ENCODE measurements at places on chromosomes 5 and 9.

DNA sequence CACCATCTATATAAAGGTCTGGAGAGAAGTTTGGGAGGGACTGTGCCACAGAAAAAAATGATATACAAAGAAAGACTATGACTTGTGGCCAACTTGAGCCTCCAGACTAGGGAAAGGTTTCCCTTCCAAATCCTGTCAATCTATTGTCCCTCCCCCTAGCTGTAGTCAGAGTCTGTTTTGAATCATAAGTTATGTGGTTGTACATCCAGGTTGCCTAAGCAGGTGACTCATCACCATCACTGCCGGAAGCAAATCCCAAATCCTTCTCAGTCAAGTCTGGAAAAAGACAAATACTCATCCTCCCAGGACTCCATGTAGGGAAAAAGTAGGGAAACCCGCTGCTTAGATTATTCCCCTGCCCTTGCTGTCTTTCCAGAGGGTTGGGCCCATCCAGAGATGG lies 235.7 kb downstream of the CDK5RAP2 start:
- DNase-seq = no peak

- no peak for DNase-seq
Observed at GRCh38 chr5:2149195-2149539, 266.4 kb upstream of the IRX4 start.

GRCh38 chr5:72767289-72768010 lies 49.0 kb upstream of the TNPO1 start:
- no peak for DNase-seq

DNA sequence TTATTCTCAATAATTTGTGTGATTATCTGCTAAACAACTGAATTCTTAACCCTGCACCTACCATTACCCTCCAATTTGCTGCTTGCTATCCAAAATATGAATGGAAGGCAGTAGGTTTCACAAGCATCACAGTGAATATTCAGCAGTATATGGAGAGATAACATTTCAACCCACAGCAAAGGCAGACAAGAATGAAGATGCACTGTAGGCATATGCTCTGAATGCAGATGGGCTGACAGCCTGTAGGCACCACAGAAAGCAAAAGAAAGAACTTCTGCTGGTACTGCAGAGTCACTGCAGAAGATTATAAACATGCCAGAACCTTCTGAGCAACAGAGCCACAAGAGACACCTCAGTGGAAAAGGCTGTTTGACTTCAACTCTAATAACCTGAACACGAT lies 63.6 kb upstream of the SLC12A2 start:
- no peak for DNase-seq

DNA sequence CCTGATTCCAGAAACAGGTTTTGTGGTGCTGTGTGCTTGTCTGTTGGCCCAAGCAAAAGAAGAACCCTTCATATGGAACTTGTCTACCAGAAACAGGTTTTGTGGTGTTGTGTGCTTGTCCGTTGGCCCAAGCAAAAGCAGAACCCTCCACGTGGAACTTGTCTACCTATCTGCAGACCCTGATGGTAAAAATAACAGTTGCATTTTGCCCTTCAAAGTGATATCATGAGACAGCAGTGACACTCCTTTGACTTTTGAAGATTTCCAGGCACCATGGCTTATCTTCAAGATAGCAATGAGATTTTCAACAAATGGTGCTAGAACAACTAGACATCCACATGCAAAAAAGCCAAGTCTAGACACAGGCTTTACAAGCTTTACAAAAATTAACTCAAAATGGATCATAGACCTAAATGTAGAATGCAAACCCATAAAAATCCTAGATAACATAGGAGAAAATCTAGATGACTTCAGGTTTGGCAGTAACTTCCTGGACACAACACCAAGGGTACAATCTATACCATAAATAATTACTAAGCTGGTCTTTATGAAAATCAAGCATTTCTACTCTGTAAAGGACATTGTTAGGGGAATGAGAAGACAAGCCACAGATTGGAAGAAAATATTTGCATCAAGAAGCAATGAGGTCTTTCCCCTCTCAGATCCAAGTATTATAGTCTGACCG lies 16.8 kb downstream of the MACROH2A1 start:
- DNase-seq = no peak
